ENCODE measurements at places on chromosomes 11 and 22.

DNA sequence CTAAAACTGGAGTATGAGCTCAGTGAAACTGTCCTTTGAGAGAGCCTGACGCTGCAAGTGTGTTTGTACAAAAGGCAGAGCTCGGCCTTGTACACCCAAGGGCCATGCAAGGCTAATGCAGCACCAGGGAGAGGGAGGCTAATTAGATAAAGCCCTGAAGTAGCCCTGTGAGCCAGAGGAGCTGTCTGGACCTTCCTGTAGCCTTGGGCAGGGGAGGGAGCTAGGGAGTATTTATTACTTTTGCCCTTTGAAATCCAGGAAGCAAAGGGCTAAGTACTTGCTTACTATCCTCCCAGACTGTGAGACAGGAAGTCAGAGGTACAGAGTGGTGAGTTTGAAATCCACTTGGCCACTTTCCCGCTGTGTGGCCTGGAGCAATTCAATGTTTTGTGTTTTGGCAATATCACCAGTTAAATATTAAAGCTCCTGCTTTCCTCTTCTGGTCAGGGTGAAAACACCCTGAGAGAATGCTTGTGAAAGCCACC, 10.2 kb upstream of the LDHA start:
- peak; percentile 61 for DNase-seq

- no peak for DNase-seq
These were observed 18.4 kb downstream of the ABTB2 start for GRCh38 chr11:34339149-34340064.

- DNase-seq, result peak; percentile 3
These were observed 316.8 kb upstream of the MPPED2 start for GRCh38 chr11:30902929-30903328.

GRCh38 chr11:73475549-73476095, 99.4 kb downstream of the RELT start:
- no peak for DNase-seq

DNA sequence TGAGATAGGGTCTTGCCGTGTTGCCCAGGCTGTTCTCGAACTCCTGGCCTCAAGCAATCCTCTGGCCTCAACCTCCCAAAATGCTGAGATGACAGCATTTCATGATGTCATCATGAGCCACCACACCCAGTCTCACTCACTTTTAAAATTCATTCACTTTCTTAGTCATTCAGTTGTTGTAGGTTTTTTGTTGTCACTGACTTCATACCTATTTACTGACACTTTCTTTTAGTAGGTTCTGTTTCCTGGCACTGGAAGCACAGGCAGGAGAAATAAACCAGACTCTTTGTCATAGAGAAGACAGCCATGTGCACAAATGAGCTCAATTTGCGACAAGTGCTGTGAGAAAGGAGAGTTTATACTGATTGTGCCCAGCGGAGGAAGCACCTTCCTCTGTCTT, 10.5 kb downstream of the ART5 start:
- DNase-seq, result no peak

DNA sequence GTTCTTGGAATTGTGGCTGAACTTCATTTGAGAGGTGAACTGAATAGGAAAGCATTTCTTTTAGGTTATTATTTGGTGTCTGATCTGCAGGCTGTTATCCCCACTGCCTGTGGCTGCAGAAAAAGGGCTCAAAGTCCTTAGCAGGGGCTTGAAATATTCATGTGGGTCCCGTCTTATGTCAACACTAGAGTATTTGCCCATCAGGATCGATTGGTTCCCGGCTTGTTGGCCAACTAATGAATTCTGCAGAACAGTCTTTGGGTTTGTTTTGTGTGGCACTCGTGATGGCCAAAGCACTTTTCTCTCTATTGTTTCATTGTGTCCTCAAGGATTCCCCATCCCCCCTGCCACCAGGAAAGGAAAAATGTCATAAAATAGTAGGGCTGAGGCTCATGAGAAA, 211.9 kb downstream of the MYO18B start:
- DNase-seq, result no peak

- no peak for DNase-seq
These were observed 75.4 kb upstream of the WNT7B start for GRCh38 chr22:46052331-46052771.

DNA sequence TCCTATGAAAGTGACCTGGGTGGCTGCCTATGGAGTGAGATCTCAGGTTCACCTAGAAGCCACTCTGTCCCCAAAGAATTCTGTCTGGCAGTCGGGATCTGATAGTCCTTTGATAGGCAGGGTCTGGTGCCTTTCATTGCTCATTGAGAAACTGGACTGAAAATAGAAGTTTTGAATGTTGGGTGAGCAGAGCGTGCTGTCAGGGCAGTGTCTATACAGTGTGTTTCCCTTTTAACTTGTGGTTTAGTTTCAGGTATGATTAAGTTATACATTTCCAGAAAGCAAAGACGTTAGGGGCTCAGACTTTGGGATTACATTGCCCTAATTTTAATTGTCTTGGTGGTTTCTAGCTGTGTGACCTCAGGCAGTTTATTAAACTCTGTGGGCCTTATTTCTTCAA, 111.3 kb upstream of the PAX6 start:
- no peak for DNase-seq

DNA sequence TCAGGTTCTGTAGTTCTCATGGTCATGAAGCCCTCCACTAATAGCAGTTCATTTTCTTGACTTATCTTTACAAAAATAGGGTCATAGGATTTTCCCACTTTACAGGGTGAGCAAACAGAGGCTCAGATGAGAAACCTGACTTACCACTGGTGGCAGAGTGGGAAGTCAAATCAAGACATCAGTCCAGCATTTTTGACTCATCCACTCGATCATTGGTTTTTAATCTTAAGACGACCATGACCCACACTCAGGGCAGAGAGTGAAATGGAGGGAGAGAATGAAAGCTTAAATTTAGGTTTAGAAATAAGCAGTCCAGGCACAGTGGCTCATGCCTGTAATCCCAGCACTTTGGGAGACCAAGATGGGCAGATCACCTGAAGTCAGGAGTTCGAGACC, 42.1 kb downstream of the RTL6 start:
- DNase-seq, result no peak

- DNase-seq, result no peak
These were observed 5.0 kb downstream of the TUB start for GRCh38 chr11:8086001-8086479.

- DNase-seq, result no peak
These were observed 43.8 kb upstream of the KCNQ1OT1 start for GRCh38 chr11:2743427-2744110.

DNA sequence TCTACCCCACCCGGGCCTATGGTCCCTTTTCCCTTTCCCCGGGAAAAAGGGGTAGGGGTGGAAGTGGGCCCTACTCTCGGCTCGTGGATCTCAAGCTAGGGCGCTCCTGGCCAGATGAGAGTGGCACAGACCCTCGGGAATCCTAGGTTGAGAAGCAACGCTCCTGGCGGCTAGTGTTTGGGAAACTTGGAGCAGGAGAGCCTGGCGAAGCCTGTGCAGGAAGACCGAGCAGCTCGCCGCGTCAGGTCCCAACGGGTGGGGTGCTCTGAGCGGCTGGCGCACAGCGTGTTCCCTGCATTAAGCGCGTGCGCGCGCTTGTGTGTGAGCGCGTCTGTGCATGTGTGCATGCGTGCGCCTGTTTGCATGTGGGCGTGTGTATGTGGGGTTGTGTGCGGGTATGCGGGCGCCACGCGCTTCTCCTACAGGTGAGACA, 7.1 kb upstream of the FLI1 start:
- DNase-seq, result peak; percentile 41

- no peak for DNase-seq
These were observed 29.0 kb downstream of the TTLL1 start for GRCh38 chr22:43060183-43060582.

DNA sequence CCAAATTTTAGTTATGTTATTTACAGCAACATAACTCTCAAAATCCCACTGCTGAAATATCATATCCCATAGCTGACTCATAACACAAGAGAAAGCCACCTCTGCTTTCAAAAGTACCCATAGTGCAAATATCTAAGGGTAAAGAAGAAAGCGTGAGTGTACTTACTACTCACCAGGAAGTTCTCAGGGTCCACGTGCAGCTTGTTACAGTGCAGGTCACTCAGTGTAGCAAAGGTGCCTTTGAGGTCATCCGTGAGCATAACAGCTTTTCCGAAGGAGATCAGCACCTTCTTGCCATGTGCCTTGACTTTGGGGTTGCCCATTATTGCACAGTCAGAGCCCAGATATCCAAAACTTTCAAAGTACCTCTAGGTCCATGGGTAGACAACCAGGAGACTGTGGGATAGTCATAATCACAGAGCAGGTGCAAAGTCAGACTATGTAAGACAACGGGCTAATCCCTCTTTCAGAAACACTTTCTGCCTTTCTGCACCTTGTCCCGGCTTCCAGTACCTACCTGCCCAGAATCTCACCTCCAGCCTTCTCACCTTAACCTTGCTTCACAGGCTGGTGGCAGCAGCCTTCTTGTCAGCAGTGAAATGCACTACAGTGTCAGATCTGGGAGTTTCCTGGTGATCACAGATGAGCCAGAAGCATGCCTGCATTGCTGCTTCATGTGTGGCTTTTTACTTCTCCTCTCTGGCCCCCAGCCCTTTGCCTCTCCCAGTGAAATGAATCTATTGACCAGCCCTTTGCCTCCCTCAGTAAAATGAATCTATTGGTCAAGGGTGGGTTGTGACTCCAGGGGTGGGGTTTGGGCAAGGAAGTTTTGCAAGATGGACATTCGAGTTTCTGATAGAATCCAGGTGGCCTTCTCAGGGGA, 6.5 kb downstream of the HBG1 start:
- no peak for DNase-seq

DNA sequence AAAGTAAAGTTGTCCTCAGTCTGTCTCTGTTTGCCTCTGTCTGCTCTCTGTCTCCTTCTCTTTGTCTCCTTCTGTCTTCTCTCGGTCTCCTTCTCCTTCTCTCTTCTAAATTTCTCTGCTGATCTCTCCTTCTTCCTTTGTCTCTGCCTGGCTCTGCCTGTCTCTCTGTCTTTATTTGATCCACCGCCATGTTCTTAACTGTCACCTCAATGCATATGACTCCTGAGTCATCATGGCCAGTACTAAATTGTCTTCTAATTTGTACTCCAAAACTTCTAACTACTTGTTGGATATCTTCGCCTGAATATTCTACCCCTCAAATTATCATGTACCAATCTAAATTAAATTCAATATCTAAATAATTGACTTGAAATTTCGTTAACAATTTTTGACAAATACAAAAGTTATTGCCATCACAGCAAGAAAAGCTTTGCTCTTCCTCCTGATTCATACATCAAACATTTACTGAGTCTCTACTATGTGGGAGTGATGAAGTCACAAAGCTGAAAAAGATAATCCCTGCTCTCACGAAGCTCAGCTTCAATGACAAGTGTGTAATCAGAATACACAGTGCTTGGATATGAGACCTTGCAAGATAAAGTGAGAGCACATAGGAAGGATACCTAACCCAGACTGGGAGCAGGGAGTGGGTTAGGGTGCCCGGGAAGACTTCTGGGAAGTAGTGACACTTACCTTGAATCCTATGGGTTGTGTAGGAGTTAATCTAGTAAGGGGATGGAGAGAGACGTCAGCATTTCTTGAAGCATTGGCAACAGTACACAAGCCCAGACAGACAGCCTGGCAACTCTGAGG, 193.0 kb downstream of the MAML2 start:
- no peak for DNase-seq

DNA sequence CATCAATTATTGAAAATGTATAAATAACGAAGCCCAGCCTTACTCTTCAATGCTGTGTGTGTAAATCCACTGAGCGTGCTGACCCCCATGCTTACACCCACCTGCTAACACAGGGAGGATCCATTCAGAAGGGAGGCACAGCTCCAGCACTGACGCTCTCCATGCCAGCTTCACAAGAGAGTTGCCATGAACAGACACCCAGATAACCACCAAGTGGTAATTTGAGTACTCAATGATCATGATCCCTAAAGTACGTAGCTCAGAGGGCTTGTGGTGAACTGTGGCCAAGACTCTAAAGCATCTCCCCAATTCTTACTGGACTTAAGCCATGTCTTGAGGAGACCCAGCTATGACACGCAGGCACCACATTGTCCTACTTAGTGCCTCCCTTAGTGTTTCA, 98.7 kb downstream of the IGLL1 start:
- DNase-seq, result no peak

GRCh38 chr11:95884376-95884775, 39.5 kb downstream of the MTMR2 start:
- no peak for DNase-seq

- DNase-seq, result no peak
These were observed 367.9 kb downstream of the MN1 start for GRCh38 chr22:27433585-27434190.

DNA sequence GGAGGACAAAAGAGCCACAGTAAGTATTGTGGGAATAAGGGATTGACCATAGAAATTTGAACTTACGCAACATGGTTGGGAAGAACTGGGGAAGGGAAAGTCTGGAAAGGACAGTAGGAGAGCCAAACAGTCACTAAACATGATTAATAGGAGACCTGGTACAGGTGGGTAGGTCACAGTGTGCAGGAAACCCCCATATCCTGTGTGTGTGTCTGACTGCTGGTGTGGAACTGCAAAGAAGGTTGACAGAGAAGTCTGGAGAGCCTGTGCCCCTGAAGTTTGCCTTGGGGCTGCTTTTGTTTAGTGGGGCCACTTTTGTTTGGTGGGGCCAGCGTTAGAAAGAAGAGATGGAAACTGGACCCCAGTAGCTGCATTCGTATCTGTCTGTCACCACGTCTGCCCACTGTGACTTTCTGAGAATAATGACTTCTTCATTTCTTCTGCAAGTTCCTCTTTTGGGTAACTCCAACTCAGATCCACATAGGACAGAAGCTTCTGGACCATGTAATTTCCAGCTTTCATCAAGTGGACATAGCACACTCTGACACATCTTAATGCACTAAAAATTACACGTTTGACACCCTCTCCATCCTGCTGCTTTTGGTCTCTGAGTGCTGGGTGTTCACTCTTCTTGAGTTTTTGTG, 126.8 kb upstream of the RAG2 start:
- DNase-seq, result no peak

All from T-helper 2 cell (primary cell).